ENCODE measurements at places on chromosomes 4 and X.
A peak's percentile ranks its signal among the peaks of the same experiment; 100 is the strongest.

DNA sequence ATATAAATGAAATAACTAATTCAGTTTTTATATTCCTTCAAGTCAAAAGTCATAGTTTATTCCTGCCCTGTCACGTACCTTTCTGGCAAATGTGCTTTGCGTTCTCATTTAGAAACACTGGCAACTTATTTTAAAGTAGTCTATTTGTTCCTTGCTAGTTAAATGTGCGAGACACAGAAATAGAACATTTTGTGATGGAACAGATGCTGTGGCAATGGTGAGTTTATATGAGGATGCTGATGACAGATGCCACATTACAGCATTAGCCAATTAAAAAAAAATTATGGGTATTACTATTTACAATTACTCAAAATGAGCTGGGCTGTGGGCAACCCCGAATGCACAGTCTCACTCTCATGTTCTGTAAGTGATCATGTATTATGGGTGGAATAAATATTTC, 26.1 kb upstream of the EPHA5 start:
- no peak for DNase-seq

DNA sequence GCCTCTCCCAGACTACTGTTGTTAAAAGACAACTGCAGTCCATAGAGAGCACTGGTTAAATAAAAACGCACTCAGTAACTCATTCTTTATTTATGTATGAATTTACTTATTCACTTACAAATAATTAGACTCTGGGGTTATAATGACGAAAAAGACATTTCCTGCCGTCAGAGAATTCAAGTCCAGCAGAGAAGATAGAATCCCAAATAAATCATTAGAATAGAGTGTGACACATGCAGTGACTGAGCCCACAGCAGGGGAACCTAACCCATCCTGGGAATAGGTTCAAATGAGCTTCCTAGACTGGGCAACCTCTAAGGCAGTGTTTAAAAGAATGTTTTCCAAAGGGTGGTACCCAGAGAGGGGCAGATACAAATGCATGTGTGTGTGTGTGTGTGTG, 53.9 kb downstream of the FGFBP1 start:
- no peak for DNase-seq

DNA sequence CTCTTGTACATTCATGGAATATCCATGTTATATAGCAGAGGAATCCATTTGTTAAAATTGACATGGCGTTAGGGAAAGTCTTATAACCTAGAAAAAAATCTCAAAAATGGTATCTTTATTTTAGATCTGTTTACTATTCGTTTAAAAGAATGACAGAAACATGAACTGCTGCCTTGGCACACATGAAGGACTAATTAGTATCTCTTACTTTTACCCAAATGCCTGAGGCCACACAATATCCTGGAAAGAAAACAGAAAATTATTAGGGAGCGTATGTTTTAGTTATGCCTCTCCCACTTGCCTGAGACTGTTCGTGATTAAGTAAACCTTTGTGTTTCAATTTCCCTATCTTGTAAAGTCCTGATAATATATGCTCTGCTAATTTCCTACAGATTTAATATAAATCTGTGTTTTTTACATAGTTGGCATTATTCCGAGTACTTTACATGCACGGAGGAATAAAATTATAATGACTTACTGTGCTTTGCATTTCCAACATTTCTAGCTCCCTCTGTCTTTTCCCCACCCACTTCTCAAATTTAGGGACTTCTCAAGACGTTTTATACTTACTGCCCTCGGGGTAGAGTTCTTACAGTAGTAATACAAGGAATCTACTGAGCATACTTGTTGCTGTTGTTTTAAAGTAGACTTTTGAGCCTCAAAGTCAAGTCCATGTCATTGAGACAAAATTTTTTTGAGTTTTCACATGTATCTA, 147.3 kb downstream of the VEGFC start:
- no peak for DNase-seq

DNA sequence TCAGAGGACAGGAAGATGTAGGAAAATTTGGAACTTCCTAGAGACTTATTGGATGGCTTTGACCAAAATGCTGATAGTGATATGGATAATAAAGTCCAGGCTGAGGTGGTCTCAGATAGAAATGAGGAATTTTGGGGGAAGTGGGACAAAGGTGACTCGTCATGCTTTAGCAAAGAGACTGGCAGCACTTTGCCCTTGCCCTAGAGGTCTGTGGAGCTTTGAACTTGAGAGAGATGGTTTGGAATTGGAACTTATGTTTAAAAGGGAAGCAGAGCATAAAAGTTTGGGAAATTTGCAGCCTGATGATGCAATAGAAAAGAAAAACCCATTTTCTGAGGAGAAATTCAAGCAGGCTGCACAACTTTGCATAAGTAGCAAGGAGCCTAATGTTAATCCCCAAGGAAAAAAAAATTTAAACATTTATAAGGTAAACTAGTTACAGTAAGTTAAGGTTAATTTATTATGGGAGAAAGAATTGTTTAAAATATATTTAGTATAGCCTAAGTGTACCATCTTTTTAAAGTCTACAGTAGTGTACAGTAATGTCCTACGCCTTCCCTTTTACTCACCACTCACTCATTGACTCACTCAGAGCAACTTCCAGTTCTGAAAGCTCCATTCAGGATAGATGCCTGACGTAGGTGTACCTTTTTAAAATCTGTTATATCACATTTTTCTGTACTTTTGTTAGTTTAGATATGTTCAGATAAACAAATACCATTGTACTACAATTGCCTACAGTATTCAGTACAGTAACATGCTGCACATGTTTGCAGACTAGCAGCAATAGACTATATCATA, 101.2 kb downstream of the FAM13A start:
- no peak for DNase-seq

DNA sequence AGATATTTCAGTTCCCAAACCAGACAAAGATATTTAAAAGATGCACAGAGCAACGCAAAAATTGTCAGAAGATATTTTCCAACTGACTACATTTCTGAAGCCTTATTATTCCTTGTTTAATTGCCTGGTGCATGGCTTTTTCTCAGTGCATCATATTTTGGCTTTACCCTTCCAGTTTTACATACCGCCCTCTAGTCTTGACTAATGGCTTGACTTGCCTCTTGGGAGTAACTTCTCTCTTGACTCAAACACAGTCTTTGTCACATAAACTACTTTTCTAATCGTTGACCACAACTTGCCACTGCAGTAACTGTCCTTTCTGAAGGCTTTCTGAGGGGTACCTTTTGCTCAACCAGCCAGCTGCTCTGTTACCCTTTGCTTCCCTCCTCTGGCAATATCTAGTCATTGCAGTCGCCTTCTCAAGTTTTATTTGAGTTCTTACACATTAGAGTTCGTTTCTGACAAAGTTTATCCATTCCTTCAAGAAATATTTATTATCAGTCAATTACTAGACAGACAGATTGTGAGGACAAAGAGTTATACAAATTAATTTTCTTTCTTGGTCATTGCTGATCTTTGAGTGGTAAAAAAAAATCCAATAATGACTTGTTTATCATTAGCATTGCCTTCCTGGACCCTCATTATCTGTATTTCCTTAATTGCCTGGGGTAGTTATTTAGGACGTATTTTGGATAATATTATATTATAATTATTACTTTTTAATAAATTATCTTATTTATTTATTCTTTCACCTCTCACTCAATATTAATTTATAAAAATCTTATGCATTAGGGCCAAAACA, 506.9 kb upstream of the PCDH10 start:
- DNase-seq, result peak; percentile 30

DNA sequence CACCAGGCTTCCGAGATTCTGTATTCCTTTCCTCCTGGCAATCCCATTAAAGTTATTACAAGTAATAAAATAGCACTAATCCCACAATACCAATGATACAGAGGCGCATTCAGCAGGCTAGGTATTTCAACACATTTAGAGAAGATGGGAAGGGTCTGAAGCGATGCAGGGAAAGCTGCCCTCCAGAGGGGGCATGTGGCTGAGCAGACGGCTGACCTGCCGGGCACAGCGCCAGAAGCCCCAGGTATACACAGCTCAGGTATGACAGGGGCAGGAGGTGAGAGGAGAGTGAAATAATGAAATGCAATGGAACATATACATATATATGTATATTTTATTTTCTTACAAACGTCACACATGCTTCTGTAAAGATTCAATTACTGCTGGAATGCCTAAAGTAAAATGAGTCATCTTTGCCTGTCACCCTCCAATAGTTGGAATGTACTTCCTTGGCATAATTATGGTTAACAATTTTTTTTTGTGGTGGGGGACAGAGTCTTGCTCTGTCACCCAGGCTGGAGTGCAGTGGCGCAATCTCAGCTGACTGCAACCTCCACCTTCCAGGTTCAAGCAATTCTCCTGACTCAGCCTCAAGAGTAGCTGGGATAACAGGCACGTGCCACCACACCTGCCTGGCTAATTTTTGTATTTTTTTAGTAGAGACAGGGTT, 21.3 kb upstream of the CDKN2AIP start:
- DNase-seq, result no peak

DNA sequence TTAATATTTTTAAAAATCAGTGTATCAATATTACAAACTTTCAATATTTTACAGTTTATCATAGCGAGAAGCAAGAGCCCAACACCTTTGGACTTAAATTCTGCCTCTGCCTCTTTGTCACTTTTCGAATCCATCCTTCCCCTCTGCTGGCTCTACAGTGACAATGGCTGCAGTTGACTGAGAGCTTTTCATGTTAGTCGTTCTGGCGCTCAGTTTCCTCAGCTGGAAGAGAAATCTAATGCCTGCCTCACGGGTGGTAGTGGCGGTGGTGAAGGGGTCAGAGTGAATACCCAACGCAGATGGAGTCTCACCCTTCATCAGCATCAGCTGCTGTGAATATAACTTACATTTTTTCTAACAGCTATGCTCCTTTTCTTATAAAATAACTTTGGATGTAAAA, 144.8 kb downstream of the NWD2 start:
- DNase-seq, result peak; percentile 6

DNA sequence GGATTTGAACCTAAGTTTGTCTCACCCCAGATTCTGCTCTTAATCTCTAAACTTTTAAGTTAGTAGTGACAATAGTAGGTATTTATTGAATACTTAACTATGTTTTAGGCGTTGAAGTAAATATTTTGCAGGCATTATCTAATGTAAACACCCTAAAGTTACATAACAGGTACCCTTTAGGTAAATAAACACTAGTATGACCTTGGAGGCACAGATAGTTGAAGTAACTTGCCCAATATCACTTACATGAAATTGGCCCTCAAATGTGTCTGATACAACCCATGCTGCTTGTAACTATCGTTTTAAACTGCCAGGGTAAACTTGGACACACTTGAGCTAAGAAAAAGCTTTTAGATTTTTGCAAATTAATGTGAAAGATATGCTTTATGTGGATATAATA, 3.0 kb downstream of the HPRT1 start:
- DNase-seq, result no peak

DNA sequence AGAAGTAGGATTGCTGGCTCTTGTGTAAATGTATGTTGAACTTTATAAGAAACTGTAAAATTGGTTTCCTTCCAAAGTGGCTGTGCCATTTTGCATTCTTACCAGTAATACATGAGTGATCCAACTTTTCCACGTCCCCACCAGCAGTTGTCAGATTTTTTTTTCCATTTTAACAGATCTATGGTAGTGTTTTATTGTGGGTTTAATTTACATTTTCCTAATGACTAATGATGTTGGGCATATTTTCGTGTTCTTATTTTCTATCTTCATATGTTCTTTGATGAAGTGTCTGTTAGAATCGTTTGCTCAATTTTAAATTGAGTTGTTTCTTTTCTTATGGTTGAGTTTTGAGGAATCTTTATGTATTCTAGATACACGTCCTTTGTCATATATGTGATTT, 56.2 kb downstream of the PHEX start:
- DNase-seq, result no peak

- DNase-seq, result no peak
Measured at GRCh38 chr4:134024251-134024650, 177.3 kb downstream of the PABPC4L start.

DNA sequence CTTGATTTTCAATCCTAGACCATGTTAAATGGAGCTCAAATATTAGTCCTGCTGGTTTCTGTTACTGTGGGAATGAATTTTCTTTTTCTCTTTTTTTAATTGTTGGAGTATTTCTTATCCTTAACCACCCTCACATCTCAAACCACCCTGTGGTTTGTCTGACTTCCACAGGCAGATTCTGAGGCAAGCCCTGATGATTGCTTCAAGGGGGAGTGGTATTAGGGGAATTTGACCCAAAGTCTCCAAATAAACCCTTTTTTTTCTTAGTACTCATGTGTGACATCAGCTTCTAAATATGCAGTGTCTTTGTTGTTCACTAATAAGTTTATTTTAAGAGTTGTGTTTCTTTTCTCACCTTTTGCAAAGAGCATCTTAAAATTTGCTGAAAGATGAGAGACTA, 810.3 kb downstream of the IL1RAPL1 start:
- no peak for DNase-seq

DNA sequence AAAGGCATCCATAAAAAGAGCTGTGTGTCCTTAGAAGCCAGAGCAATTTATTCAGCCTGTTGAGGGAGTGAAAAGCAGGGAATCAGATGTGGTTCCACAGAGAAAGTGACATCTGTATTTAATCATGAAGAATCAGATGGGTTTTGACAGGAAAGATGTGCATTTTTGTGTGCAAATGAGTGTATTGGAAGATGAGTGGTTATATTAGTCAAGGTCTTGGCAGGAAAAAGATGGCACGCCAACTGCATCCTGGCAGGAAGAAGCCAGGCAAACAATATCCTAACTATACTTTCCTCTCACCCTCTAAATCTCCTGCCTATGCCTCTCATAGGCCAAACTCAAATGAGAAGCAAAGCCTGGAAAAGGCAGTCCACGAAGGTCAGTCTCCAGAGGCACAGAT, 59.1 kb downstream of the SCFD2 start:
- no peak for DNase-seq

- DNase-seq, result no peak
Measured at GRCh38 chr4:95546221-95546620, 2.6 kb downstream of the UNC5C start.

- no peak for DNase-seq
Measured at GRCh38 chr4:147821555-147821954, 89.7 kb downstream of the ARHGAP10 start.

DNA sequence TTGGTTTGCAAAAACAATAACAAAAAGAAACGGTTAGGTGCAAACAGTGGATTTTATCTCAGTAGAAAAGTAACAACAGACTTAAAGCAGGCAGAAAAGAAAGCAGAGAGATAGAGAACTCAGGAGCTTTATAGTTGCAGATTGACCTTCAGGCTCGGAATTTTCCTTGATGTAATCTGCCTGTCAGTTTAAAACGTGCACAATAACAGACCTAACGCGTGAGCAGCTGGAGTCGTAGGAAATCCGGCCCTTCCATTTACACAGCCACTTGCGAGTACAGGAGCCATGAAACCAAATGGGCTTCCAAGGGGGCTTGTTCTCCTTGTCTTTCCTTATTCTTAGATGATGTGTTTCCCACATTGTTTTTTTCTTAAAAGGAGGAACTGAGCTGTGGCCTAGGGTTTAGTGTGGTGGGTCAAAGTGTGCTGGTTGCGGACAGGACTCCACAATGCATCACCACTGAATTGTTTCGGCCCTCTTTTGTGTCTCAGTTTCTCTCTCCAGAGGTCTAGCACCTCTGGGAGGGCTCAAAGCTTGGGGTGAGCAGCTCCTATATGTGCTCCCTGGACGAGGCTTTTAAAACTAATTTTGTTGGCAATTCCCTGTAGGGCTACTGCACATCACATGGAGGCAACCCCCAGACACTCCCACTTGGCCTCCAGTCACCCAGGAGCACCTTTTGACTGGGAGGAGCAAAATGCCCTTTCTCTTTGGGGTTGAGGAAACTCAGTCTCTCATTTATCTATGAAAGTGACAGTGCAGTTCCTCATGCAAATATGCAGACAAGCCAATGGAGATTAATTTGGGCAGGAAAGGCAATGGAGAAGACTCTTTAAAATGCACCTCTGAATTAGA, 13.9 kb upstream of the MPP1 start:
- DNase-seq, result no peak

Measured in NT2/D1 (cell line).